ENCODE measurements at places on chromosomes 12 and 14.

DNA sequence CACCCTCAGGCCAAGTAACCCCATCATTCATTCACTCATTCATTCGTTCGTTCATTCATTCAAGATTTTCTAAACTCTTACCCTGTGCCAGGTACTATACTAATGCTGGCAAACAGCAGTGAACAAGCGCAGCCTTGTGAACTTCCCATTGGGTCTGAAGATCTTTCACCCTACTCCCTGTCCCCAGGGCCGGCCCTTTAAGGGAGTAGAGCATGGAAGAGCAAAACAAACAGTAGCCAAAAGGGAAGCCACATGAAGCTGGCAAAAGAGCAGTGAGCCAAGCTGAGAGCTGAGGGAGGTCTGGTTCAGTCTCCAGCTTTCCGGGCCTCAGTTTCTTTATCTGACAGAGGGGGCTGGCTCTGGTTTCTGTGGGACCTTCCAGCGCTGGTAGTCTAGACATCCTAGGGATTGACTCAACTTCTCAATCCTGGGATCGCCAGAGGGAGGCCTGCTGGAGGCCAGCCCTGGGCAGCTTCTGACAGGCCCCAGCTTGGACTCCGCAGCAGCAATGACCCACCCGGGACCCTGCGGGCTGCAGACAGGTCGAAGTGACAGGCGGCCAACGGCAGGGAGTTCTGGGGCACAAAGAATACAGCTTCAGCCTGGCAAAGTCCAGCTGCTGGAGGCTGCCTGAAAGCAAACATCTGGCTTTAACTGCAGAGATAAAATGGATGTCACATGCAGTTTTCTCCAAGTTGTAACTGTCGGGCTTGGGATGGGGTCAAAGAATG lies 27.1 kb downstream of the ACTN1 start:
- no peak for DNase-seq

GRCh38 chr12:67434671-67435370 lies 165.7 kb downstream of the CAND1 start:
- DNase-seq, result no peak

GRCh38 chr14:22994762-22995275 lies 12.5 kb upstream of the AJUBA start:
- no peak for DNase-seq

GRCh38 chr12:129815846-129816245 lies 88.0 kb downstream of the TMEM132D start:
- no peak for DNase-seq

- no peak for DNase-seq
Measured at GRCh38 chr12:42742716-42743115, 153.2 kb upstream of the PRICKLE1 start.

DNA sequence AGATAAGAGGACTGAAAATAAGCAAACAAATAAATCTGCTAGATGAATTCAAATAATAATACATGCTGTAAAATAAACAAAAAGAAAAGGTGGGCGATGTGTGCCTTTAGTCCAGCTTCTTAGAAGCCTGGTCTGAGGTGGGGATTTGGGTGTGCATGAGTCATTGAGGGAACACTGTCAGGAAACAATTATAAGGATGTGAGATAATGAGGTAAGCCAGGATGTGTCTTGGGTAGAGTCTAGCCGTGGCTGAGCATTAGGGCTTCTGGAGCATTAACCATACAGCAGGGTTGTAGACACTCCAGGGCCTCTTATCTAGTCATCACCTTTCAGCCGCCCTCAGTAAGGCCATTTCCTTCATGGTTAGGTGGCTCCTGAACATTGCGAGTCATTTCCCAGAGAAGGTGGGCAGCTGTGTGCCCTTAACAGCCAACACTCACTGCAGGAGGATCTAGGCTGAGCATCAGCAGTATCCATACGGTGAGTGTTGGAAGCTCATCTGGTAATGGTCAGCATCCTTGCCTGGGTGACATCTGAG lies 405.6 kb downstream of the GLT1D1 start:
- no peak for DNase-seq

- DNase-seq, result no peak
Measured at GRCh38 chr12:121378736-121379135, 21.2 kb upstream of the RNF34 start.
